ENCODE measurements at places on chromosomes 1 and 21.

- no peak for DNase-seq
These were observed 950 bp upstream of the INKA2 start for GRCh38 chr1:111739925-111740765.

- no peak for DNase-seq
These were observed 87.5 kb upstream of the FMN2 start for GRCh38 chr1:240004086-240004749.

DNA sequence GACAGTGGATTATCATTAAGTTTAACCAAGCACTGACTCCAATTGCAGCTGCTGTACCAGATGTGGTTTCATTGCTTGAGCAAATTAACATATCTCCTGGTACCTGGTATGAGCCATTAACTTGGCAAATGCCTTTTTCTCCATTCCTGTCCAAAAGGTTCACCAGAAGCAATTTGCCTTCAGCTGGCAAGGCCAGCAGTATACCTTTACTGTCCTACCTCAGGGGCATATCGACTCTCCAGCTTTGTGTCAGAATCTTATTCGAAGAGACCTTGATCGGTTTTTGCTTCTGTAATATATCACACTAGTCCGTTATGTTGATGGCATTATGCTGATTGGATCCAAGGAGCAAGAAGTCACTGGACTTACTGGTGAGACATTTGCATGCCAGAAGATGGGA lies 9.5 kb upstream of the GTF2B start:
- DNase-seq = no peak

GRCh38 chr1:115467790-115468189 lies 129.7 kb upstream of the NGF start:
- no peak for DNase-seq

GRCh38 chr21:39318091-39318959 lies 4.9 kb upstream of the BRWD1 start:
- DNase-seq = no peak

- no peak for DNase-seq
These were observed 233.0 kb upstream of the CACYBP start for GRCh38 chr1:174766727-174767126.

DNA sequence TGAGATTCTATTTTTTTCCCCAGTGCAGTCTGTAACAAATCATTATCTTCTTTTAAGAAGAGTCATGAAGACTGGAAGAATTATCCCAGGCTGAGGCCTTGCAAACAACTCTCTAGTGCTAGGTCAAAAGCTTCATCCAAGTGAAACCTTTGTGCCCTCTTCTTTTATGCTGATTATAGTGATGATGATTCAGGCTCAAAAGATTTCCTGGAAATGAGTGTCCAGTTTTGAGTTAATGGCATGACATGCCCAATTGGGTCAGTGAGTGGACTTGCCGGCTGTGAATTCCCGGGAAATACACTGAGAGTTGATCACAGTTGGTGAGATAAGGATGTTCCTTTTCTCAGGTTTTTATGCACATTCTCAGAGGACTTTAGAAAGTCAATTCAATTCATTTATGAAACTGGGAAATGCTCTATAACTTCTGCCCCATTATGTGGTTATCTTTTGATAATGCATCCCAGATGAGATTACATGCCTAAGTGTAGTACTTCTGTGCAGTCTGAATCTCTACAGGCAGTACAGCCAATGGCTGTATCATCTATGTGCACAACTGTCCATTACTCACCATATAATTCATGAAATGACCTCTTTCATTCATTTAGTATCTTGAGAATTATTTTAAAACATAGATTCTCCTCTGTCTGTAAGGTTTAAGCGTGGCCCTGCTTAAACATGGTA lies 66.2 kb downstream of the S1PR1 start:
- no peak for DNase-seq

- no peak for DNase-seq
These were observed 416.4 kb downstream of the PTBP2 start for GRCh38 chr1:97137862-97138514.

DNA sequence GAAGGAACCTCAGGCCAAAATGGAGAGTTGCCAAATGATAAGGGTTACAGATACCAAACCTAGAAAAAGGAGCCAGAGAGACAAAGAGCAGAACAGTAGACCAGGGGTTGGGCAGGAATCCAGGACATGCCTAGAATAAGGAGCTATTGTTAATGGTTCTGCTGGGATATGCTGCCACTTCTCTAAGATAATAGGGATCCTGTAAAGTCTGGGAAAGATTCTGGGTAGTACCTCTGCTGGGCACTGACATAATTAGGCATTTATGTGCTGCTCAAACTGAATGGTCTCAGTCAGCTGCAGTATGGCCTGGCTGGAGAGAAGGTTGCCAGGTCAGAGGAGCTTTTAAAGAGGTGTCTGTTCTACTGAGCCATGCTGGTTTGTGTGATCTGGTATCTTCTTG lies 19.9 kb upstream of the NRIP1 start:
- DNase-seq = no peak

DNA sequence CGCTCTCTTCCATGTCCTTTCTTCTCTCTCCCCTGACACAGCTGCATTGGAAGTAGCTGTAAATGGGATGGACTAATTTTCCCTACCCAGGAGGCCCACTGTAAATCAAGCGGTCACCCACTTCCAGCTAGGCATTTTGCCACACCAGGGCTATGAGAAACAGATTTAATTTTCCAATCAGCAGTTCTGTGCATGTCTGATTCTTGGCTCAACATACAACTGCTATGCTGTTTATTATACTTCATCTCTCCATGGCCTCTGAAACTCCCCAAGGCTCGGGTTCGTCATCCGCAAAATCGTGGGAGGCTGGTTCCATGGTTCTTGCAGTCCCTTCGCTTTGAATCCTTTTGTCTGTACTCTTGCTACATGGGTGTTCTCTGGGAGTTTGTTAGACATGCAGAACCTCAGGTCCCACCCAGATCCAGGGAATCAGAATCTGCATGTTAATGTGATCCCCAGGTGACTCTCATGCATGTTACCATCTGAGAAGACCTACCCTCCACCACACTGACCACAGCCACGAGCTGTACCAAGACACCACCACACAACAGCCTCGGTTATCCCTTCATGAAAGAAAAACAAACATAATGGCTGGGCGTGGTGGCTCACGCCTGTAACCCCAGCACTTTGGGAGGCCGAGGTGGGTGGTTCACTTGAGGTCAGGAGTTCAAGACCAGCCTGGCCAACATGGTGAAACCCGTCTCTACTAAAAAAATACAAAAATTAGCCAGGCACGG lies 190.5 kb downstream of the GABPA start:
- no peak for DNase-seq

GRCh38 chr1:109341944-109342930 lies 35.4 kb upstream of the MYBPHL start:
- no peak for DNase-seq

DNA sequence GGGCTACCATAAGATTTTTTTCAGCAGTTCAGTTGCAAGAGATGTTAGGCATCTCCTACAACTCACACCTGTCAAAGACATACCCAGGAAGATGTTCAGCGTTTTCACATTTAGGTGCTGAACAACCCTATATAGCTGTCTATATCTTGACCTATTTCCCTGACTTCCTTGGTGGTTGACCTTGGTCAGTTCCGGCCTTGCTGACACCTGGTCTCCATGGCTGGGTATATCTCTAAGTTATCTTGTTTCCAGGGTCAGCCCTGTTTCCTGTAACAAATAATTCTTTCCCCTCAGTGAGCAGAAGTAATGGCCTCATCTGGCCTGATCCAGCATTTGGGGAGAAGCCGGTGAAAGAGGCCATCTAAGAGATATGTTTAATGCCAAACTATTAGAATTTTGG lies 2.4 kb upstream of the BTG2 start:
- DNase-seq = no peak

GRCh38 chr21:42827588-42827987 lies 51.8 kb downstream of the WDR4 start:
- no peak for DNase-seq

GRCh38 chr1:209260136-209260535 lies 323.4 kb upstream of the CAMK1G start:
- no peak for DNase-seq

GRCh38 chr1:57986432-57986831 lies 560.1 kb downstream of the OMA1 start:
- DNase-seq = no peak

DNA sequence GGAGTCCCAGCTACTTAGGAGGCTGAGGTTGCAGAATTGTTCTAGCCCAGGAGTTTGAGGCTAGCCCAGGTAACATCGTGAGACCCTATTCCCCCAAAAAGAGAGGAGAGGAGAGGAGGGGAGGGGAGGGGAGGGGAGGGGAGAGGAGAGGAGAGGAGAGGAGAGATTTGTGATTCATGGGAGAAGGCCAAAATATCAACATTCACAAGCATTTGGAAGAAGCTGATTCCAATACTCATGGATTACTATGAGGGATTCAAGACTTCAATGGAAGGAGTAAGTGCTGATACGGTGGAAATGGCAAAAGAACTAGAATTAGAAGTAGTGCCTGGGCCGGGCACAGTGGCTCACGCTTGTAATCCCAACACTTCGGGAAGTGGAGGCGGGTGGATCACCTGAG lies 187.8 kb downstream of the EIF4G3 start:
- no peak for DNase-seq

DNA sequence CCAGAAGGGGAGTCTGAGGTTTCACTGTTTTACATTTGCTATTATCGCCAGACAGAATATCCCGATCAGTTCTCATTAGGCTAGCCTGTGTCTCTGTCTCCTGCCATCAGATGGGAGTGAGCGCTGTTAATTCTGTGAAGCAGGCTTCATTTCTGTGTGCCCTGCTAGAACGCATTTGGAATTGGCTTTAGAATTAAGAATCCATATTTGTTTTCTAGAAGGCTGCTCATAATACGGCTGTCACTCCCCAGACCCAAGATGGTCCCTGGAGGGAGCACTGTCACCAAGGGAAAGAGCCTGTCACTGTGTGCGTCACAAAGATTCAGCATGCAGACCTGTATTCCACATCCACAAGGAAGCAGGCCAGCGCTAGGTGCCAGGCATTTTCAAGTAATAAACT lies 49.2 kb downstream of the CASQ2 start:
- no peak for DNase-seq

DNA sequence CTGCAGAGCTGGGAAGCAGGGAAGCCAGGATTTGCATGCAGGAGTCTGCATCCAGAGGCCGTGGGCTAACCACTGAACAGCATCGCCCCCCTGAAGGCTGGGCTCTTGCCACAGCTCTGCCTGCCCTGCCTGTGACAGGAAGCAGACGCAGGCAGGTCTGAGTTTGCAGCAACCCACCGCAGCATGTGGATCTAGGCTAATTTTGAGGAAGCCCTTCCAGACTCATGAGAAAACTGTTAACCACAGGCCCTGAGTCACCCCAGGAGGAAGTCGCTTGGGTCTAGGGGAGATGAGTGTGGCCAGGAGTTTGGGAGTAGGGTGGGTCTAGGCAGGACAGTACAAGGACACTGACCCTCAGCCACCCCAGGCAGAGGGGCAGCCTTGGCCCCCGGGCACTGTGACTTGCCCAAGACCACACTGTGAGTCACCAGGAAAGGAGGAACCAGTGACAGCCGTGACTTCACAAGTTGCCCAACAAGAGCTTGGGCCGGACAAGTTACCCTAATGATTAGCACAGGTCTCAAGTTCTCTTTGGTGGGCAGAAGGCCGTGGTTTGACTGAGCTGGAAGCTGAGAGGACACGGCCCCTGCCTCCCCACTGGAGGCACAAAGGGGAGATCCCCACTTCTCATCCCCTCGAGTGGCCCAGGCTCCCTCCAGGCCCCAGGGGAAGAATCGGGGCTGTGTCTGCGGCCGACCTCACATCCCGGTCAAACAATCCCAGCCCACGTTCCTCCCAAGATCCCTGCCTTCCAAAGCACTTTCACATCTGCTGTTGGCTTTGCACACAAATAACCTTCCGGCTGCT lies 826 bp downstream of the LAPTM5 start:
- DNase-seq = peak; percentile 49

- no peak for DNase-seq
These were observed 50.7 kb upstream of the H6PD start for GRCh38 chr1:9183898-9184297.

- no peak for DNase-seq
These were observed 4.2 kb upstream of the ZNF496 start for GRCh38 chr1:247335882-247336281.

DNA sequence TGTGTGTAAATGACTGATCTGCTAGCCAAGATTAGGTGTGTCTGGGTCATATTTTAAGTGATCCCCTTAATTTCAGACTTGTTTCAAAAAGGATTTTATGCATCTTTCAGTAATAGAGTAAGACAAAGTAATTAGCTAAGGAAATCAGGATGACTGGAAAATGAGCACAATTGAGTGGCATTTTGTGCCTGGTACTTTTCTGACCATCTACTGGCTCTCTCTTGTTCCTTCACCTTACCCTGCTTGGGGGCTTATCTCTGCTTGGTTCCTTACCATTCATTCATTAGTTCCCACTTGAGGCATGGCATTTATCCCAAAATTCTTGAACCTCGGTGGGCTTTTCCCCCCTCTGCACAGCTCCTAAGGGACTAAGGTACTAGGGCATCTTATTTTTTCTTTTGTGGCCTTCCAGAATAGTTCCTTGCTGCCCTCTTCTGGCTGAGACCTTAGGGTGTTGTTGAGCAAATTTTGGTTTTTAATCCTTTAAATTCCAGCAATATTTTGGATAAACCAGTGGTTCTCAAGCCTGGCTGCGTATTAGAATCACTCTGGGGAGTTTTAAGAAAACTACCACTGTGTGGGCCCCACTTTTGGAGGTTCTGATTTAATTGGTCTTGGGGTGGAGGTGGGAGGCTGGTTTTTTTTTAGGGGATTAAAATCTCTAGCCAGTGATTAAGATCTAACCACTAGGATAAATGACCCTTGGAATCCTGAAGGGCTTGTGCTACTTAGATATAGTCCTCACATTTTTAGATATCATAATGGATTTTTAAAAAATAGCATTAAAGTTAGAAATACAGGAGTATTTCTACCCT lies 50.8 kb downstream of the HS2ST1 start:
- no peak for DNase-seq

- no peak for DNase-seq
These were observed 207 bp upstream of the SVBP start for GRCh38 chr1:42817440-42817767.

DNA sequence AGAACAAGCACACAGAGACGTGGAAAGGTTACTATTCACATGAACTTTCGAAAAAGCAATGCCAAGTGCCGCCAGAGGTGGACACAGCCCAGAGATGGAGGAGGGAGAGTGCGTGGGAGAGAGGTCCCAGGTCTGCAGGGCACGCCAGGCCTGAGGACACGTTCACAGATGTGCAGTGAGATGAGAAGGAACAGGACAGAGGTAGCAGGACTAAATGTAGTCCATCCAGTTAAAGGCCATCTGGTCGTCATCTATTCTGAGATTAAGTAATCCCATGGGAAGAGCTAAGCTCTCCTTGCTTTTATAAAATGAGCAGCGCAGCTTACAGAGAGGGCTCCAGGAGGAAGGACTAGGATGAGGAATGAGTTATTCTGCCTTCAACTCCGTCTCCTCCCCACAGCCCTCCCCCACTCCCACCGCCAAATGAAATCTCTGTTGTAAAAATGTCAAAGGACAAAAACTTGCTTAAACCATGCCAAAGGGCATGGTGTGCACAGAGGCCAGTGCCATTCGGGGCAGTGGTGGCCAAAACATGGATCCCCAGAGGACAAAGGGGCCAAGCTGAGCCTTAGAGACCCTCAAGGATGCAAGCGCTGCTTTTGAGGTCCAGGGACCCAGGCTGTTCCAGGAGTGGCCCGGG lies 85.4 kb upstream of the SLC25A33 start:
- DNase-seq = no peak

Measured in stimulated activated CD8-positive, alpha-beta memory T cell treated with anti-CD3 and anti-CD28 coated beads, Interleukin-15, amount 100 ng/mL, for 1 hour (primary cell).